ENCODE measurements at places on chromosomes 1 and 21. TPM values are rescaled to one million over a fixed set of nuclear protein-coding genes. Genes with fewer than 3 reads are reported as not detected.

Gene FCER1A
- 0.45 TPM for total RNA-seq

Gene EGLN1
- total RNA-seq: 9.4 TPM

Gene LRRC7
- total RNA-seq: 0.14 TPM

Gene TDRD5
- total RNA-seq: not detected

Gene PIGP
- 14.8 TPM for total RNA-seq

Gene RPS27
- total RNA-seq: 8,442 TPM

Gene DIPK1A
- 7.3 TPM for total RNA-seq

Gene CRYBG2
- 1.3 TPM for total RNA-seq

Gene AMY1A
- not detected for total RNA-seq

Gene PSMD4
- total RNA-seq: 57.2 TPM

Gene LIPI
- not detected for total RNA-seq

Gene CFHR3
- not detected for total RNA-seq

Gene ALG14
- total RNA-seq: 0.08 TPM

Gene C1orf115
- total RNA-seq: 0.82 TPM

Gene GPR37L1
- total RNA-seq: not detected

Gene COL6A1
- total RNA-seq: 8.0 TPM

Gene ESRRG
- total RNA-seq: not detected

Gene C1orf141
- not detected for total RNA-seq

Gene PTBP2
- 34.3 TPM for total RNA-seq

Gene PADI4
- total RNA-seq: 0.41 TPM

Gene UBXN11
- total RNA-seq: 42.3 TPM

Gene KCNE1
- total RNA-seq: not detected

Gene KLHL20
- 30.4 TPM for total RNA-seq

Gene MMP23B
- total RNA-seq: 3.7 TPM

Gene LAD1
- not detected for total RNA-seq

Gene HES2
- total RNA-seq: not detected

Gene RABGAP1L
- 67.6 TPM for total RNA-seq

Gene CDCA8
- 0.36 TPM for total RNA-seq

Gene REN
- not detected for total RNA-seq

Gene RRP15
- total RNA-seq: 10.5 TPM

Gene S100A16
- not detected for total RNA-seq

Gene TNFRSF4
- 27.6 TPM for total RNA-seq

Gene COQ8A
- 56.0 TPM for total RNA-seq

Gene C1QC
- not detected for total RNA-seq

Gene CCT3
- 50.2 TPM for total RNA-seq

Gene ZMYM1
- total RNA-seq: 6.7 TPM

Gene TCHHL1
- not detected for total RNA-seq

Gene DENND2C
- 2.0 TPM for total RNA-seq

Gene PDPN
- not detected for total RNA-seq

Gene LEFTY2
- total RNA-seq: not detected

Gene SRSF10
- total RNA-seq: 346 TPM

Gene OR2T11
- total RNA-seq: not detected

Gene CD247
- total RNA-seq: 355 TPM

Gene USP25
- 45.0 TPM for total RNA-seq

Gene DPT
- not detected for total RNA-seq

Gene TSPAN2
- 0.95 TPM for total RNA-seq

Gene GJA9
- not detected for total RNA-seq

Gene BCAS2
- total RNA-seq: 109 TPM

Gene IGSF5
- not detected for total RNA-seq

Gene HSF2BP
- total RNA-seq: 0.59 TPM
